Fibroblast of villous mesenchyme (primary cell): ENCODE measurements at places on chromosomes 12 and 14. TPM values are rescaled to one million over a fixed set of nuclear protein-coding genes. Genes with fewer than 3 reads are reported as not detected.

The TAS2R42 gene
- total RNA-seq: not detected in 2 replicates

The TESPA1 gene
- not detected in 2 replicates for total RNA-seq

The SLC17A8 gene
- not detected in 2 replicates for total RNA-seq

The PMEL gene
- 1.3 TPM in 2 replicates for total RNA-seq

The SLC6A13 gene
- total RNA-seq: not detected in 2 replicates

The TOMM20L gene
- not detected in 2 replicates for total RNA-seq

The TTC5 gene
- 14.8 and 16.8 TPM in 2 replicates for total RNA-seq

The ANKRD9 gene
- total RNA-seq: 16.4 and 26.4 TPM in 2 replicates

The SYCP3 gene
- under 0.01 and 0.32 TPM in 2 replicates for total RNA-seq

The TAS2R9 gene
- total RNA-seq: not detected in 2 replicates
